ENCODE measurements at places on chromosomes 6 and 20.

- no peak for DNase-seq
Observed at GRCh38 chr20:49867453-49868215, 47.7 kb downstream of the SPATA2 start.

DNA sequence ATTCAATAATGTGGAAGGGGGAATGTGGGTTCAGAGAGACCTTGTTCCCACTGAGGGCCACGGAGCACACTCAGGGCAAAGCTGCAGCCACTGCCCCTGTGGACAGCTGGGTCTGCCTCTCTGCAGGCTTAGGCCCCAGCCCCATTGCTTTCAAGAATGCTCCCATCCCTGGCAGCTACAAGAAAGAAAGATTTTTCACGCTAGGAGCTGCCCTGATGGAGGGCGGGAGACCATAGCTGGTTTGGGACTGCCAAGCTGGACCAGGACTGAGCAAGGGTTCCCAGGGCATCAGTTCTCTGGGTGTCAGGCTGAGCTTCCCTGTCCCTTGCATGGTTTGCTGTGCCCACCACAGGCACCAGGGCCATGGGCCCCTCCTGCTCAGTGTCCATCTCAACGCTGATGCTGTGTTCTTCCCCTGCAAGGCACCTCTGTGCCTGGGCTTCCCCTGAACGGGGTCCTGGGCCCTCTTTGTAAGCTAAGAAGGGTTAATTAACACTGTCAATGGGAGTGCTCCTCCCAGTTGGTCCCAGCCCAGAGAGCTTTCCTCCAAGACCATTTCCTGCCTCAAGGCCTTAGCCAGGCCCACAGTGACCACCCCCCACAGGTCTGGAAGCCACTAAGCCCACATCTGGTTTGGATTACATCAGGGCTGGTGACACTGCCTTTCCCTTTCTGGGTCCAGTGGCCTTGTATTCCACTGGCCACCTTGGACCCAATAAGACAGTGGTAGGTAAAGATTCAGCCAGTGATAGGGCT is 8.4 kb downstream of the FOXS1 start:
- no peak for DNase-seq

DNA sequence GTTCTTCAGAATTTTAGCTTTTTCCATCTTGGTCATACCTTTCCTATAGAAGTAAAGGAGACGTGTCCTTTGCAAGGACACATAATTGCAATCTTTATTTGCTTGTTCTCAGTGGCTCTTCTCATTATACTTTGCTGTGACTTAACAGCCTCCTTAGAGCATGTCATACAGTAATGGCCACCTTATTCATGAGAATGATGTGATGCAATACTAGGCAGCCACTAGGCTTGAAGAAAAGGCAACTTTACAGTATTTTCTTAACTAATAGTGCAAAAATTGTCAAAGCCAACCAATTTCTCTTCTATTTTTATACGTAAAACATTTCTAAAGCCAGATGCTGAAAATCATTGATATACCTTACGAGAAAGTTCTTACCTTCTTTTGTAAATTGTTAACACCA is 1296.8 kb upstream of the EYS start:
- DNase-seq: no peak

- DNase-seq: no peak
Observed at GRCh38 chr6:158121335-158121734, 46.7 kb downstream of the SERAC1 start.

DNA sequence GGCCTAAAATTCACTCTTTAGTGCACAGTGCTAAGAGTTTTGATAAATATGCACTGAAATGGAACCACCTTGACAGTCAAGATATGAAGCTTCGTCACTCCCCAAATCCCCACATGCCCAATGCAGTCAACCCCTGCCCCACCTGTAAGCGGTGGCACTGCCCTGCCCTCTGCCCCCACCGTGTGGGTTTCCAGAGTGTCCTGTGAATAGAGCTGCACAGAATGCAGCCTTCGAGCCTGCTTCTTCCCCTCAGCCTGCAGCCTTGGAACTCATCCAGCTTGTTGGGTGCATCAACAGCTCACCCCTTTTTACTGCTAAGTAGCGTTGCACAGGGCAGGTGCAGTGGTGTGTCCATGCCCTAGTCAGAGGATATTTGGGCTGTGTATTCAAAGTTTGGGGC is 216.3 kb downstream of the SYNDIG1 start:
- DNase-seq: no peak

GRCh38 chr6:109024368-109024767 is 70.3 kb downstream of the SESN1 start:
- no peak for DNase-seq

- DNase-seq: no peak
Observed at GRCh38 chr6:25732468-25733198, 21.9 kb upstream of the SLC17A4 start.

GRCh38 chr6:141986457-141986856 is 146.3 kb upstream of the GJE1 start:
- DNase-seq: no peak
